ENCODE measurements at places on chromosomes 5 and 9. TPM values are rescaled to one million over a fixed set of nuclear protein-coding genes. Genes with fewer than 3 reads are reported as not detected.
A peak's percentile ranks its signal among the peaks of the same experiment; 100 is the strongest.

- DNase-seq: no peak
- H3K27me3 ChIP-seq: no peaks in the 10 kb centered on the region
- no peaks in the 10 kb centered on the region for H3K36me3 ChIP-seq
Observed at GRCh38 chr5:1101961-1102713, 9.7 kb downstream of the SLC12A7 start.

DNA sequence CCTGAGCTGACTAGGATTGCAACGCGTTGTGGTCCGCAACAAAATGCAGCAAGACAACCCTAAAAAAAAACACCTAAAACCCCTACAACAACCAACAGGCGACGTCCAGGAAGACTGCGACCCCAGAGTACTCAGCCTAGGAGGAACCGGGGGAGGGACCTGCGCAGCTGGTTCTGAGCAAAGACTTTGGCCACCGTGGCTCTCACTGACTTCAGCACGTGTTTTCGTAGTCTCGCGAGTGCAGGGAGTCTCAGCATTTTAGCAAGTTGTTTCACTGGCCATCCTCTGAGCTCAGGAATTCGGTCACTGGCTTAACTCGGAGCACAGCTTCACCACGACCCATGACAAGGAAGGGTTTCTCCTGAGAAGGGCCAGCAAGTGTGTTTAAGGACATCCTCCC lies 8.6 kb upstream of the ZDHHC11 start:
- no peaks in the 10 kb centered on the region for H3K36me3 ChIP-seq
- no peaks in the 10 kb centered on the region for H3K27me3 ChIP-seq
- H3K4me1 ChIP-seq: no peaks in the 10 kb centered on the region
- no peak for DNase-seq

Gene DDX46
- total RNA-seq: 90.8 TPM

DNA sequence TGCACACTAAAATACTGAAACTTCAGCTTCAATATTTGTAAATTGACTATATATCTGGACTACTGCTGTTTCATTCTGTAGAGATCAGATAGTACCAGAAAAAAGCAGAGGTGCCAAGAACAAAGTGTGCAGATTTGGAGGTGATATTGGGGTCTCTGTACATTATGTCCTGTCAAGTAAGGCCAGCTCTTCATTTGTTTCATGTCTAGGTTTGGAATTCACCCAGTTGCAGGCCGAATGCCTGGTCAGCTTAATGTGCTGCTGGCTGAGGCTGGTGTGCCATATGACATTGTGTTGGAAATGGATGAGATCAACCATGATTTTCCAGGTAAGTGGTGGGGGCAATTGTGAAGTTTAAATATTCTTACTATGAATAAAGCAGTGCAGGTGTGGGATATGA lies 96.9 kb downstream of the NNT start:
- H3K4me3 ChIP-seq: no peak overlapping the region
- no peak overlapping the region for H3K27ac ChIP-seq
- DNase-seq: no peak
- H3K27me3 ChIP-seq: no peaks in the 10 kb centered on the region

Gene LCN9
- not detected for total RNA-seq

Gene ADAMTS6
- 0.64 TPM for total RNA-seq

GRCh38 chr5:9340085-9340484 lies 205.8 kb downstream of the SEMA5A start:
- DNase-seq: no peak
- no peak overlapping the region for H3K4me3 ChIP-seq
- no peaks in the 10 kb centered on the region for H3K36me3 ChIP-seq
- H3K27ac ChIP-seq: no peak overlapping the region
- no peaks in the 10 kb centered on the region for H3K27me3 ChIP-seq

Gene TRPM3
- not detected for total RNA-seq

DNA sequence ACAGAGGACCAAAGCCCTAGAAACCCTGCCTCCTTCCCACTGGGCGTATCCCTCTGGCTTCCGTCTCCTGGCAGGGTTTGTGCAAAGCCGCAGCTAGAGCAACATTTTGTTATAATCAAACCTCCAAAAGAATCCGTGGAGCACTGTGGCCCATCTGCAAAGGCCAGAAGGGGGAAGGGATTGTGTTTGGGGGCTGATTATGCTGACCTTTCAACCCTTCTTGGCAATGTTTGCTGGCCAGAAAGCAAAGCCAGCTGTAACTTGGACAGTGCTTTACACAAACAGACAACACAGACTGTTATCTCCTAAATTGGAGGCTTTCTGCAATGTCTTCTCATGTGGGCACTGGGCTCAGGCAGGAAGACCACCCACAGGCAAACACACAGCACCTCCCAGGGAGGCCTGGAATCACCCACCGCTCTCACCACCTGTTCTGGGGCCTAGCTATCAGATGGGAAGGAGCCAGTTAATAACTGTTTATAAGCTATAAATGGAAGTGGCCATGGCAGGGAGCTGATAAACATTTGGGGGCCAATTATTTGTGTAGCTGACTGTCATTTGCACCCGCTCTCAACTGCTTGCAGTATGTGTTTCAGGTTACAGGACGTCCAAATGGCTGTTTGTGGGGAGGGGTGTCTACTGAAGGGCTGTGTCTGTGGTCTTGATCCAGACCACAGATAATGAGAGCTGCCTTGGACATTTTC lies 121.6 kb upstream of the ERCC6L2 start:
- H3K27ac ChIP-seq: no peak overlapping the region
- no peaks in the 10 kb centered on the region for H3K27me3 ChIP-seq
- H3K36me3 ChIP-seq: no peaks in the 10 kb centered on the region
- no peak for DNase-seq
- no peak overlapping the region for H3K4me3 ChIP-seq

Gene ANGPTL2
- total RNA-seq: 0.08 TPM

DNA sequence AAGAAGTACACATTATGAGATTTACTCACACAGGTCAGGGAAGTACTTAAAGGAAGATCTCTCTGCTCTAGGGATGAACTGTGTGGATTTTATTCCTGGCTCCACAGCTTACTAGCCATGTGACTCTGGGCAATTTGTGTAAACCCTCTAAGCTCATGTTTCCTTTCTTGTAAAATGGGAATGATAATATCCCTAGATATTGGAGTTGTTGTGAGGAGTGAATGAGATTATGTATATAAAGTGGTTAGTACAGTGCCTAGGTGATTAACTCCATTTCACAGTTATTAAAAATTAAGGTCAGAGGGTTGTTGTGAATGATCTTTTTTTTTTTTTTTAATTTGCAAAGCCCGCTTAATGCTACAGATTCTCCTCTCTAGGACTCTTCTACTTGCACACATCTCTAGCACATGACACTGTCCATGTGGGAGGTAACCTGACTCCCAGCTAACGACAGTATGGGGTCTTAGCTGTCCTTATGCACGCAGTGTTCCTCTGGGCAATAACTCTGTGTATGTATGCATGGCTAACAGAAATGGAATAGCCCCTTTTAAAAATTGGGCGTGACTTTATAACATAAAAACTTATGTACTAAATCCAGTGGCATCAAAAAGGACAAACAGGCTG lies 23.9 kb upstream of the MYOT start:
- no peaks in the 10 kb centered on the region for H3K36me3 ChIP-seq
- no peak overlapping the region for H3K27ac ChIP-seq
- no peak for DNase-seq
- no peaks in the 10 kb centered on the region for H3K4me1 ChIP-seq

GRCh38 chr9:6433410-6433809 lies 20.4 kb downstream of the UHRF2 start:
- no peak overlapping the region for H3K4me3 ChIP-seq
- no peaks in the 10 kb centered on the region for H3K4me1 ChIP-seq
- no peak overlapping the region for H3K27ac ChIP-seq
- H3K36me3 ChIP-seq: no peaks in the 10 kb centered on the region
- H3K27me3 ChIP-seq: no peaks in the 10 kb centered on the region

Gene TAF11L10
- not detected for total RNA-seq

- no peaks in the 10 kb centered on the region for H3K4me1 ChIP-seq
- H3K27me3 ChIP-seq: no peaks in the 10 kb centered on the region
- H3K36me3 ChIP-seq: no peaks in the 10 kb centered on the region
- H3K27ac ChIP-seq: no peak overlapping the region
Observed at GRCh38 chr9:14293801-14294200, 20.1 kb downstream of the NFIB start.

- peak overlapping the region; percentile 95 for H3K27ac ChIP-seq
- no peaks in the 10 kb centered on the region for H3K27me3 ChIP-seq
- no peak for DNase-seq
- H3K4me1 ChIP-seq: peaks cover 9% of the 10 kb centered on the region
- no peaks in the 10 kb centered on the region for H3K36me3 ChIP-seq
Observed at GRCh38 chr9:127424676-127424999, 456 bp downstream of the ZNF79 start.

GRCh38 chr9:111759762-111760639 lies 34.7 kb downstream of the SHOC1 start:
- H3K4me3 ChIP-seq: no peak overlapping the region
- no peaks in the 10 kb centered on the region for H3K27me3 ChIP-seq
- H3K36me3 ChIP-seq: no peaks in the 10 kb centered on the region
- H3K4me1 ChIP-seq: peaks cover 2% of the 10 kb centered on the region
- peak overlapping the region; percentile 76 for H3K27ac ChIP-seq

DNA sequence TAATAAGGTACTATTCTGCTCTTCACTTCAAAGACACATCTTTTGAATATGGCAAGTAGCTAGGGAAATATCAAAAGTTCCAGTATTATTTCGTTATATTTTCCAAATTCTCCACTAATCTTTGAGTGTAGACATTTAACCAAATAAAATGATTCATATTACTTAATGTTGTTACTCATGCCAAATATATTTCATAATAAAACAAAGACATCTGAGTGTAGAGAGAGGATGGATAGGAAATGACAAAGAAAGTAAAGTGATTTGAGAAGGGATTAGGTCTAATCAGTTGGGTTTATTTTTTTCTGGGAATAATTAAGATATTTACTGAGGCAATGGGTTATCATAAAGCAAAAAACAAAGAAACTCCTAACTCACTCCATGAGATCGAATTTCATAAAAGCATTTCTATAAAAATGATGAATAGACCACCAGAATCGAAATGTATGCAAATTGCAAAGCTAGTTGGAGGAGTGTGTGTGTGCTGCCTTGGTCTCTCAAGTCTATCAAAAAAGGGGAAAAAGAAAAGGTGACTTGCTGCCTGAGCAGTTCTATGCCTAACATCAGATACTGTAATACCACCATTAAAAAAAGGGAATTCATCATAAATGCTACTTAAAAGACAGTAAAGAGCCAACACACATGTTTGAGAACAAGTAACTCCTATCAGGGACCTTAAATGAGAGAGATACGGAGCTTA lies 255.5 kb downstream of the PDE4D start:
- H3K27ac ChIP-seq: no peak overlapping the region
- no peaks in the 10 kb centered on the region for H3K4me1 ChIP-seq
- H3K27me3 ChIP-seq: no peaks in the 10 kb centered on the region
- no peaks in the 10 kb centered on the region for H3K36me3 ChIP-seq
- H3K4me3 ChIP-seq: no peak overlapping the region

DNA sequence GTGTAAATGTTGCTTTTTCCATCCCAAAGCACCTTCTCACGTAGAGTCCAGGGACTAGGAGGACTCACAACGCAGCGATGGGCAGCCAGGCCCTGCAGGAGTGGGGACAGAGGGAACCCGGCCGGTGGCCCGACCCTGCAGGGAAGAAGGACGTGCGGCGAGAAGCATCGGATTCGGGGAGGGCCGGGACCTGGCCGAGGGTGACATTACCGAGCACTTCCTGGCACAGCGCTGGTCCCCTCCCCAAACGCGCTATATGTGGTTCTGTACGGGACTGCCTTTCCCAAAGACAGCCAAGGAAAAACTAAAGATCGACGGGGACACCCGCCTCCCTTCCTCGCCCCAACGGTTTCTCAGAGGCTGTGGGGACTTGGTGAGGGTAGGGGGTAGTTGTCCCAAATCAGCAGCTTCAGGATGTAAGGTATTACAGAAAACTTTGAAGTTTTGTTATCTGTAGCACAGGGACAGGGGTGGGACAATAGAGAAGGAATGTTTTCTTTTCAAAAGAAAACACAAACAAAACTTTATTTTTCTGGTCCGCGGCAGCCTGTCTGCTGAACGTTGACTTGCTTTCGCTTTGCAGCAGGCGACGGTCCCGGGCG lies 887 bp upstream of the MAP3K1 start:
- H3K4me3 ChIP-seq: peak overlapping the region; percentile 76
- no peak for DNase-seq
- H3K36me3 ChIP-seq: no peaks in the 10 kb centered on the region

GRCh38 chr9:73845954-73846690 lies 651.0 kb upstream of the RORB start:
- no peak overlapping the region for H3K27ac ChIP-seq
- H3K27me3 ChIP-seq: no peaks in the 10 kb centered on the region
- H3K4me3 ChIP-seq: no peak overlapping the region
- no peaks in the 10 kb centered on the region for H3K4me1 ChIP-seq

Gene OBP2B
- total RNA-seq: not detected

DNA sequence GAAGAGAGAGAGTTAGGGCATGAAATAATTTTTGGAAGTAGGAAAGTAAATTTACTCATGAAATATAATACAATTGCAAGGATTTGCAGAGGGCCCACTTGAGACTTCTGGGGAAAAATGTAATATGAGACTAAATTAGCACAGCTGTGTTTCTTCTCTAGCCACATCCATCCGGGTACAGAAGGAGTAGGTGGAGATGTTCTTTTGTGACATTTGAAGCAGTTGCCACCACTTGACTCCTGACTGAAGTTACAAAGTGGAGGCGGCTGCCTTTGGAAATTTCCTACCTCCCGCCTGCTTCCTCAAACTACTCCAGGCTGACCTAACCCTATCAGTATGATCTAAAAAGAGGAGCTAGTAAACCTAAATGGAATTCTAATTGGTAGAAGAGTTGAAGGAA lies 58.1 kb upstream of the SHISAL2B start:
- no peaks in the 10 kb centered on the region for H3K27me3 ChIP-seq
- H3K4me1 ChIP-seq: no peaks in the 10 kb centered on the region
- no peak overlapping the region for H3K27ac ChIP-seq
- no peaks in the 10 kb centered on the region for H3K36me3 ChIP-seq

- DNase-seq: no peak
- peaks cover 6% of the 10 kb centered on the region for H3K36me3 ChIP-seq
- H3K4me3 ChIP-seq: no peak overlapping the region
- H3K27ac ChIP-seq: no peak overlapping the region
- no peaks in the 10 kb centered on the region for H3K27me3 ChIP-seq
Observed at GRCh38 chr9:113183956-113184488, 33.2 kb downstream of the SLC31A2 start.

Gene ELAVL2
- not detected for total RNA-seq

Gene ABO
- 0.10 TPM for total RNA-seq

GRCh38 chr9:137570566-137570965 lies 8.2 kb downstream of the DPH7 start:
- no peak for DNase-seq
- no peaks in the 10 kb centered on the region for H3K4me1 ChIP-seq
- no peaks in the 10 kb centered on the region for H3K27me3 ChIP-seq
- no peak overlapping the region for H3K27ac ChIP-seq

Gene PCDHGA3
- total RNA-seq: not detected
